ENCODE measurements at places on chromosomes 5 and 9.

DNA sequence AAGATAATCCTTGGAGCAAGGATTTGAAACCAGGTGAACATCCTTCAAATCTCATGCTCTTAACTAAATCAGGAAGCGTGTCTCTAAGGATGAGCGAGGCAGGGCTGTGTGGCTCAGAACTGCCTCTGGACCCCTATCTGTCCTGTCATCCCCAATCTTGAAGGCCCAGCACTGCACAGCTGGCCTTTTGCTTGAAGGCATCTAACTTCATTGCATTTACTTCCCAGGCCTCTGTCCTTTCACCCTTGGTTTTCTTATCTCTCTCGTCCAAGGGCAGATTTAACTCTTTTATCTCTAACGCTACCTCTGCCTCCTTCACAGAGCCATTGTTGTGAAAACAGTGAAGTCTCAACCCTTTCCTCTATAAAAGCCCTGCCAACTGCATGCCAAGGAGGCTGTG is 83.8 kb downstream of the UGCG start:
- DNase-seq = no peak

DNA sequence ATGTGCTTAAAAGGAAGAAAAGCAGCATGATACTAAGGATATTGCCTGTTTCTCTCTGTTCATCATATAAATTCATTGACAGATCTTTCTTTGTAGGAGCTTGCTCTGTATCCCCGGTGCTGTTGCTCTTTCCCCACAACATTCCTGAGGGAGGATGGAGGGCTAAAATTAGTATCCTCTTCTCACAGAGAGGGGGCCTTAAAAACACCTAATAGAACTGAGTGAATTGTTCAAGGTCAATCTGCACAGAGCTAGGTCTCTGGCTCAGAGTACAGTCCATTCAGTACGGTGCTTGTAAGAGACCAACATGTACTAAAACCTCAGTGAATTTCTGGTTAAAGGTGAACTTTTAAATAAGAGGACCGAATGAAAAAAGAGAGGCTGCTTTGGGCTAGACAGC is 88.7 kb downstream of the PALM2AKAP2 start:
- no peak for DNase-seq

DNA sequence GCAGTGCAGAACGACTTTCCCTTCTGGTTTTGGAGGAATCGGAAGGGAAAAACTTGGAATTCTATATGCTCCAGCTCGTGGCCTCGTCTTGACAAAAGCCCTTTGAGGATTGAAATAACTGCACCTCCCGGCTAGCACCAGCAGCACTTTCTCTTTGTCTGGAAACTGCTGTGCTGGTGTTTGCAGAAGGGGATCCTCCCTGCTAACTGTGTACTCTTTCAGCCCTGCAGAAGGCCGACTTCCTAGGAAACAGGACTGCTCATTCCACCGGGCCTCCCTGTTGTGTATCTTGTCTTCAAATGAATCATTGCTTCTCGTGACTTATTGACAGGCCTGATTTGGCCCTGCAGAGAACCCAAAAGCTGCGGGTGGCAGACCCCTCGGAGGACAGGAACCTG is 23.6 kb downstream of the STC2 start:
- DNase-seq = no peak

- no peak for DNase-seq
These were observed 58.9 kb upstream of the MCCC2 start for GRCh38 chr5:71528206-71528605.

- DNase-seq = no peak
These were observed 26.2 kb upstream of the TNIP1 start for GRCh38 chr5:151107084-151107483.

GRCh38 chr5:119483155-119483554 is 30.9 kb downstream of the HSD17B4 start:
- DNase-seq = no peak

- no peak for DNase-seq
These were observed 445.2 kb downstream of the ELAVL2 start for GRCh38 chr9:23380821-23381220.

DNA sequence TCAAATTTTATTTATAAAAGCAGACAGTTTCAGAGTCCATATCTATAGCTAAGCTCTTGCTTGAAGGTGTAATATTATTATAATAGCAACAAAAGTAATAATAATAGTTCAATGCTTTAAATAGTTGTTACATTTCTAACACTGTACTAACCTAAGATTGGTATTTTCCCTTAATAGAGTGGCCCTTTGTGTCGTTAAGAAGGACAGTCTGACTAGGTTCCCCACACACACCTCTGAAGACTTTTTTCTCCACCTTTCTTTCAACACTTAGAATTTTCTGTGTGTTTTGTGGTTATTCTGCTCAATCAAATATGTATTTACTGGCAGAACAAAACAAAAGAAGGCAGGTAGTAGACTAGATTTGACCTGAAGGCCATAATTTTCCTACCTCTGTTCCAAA is 223.2 kb upstream of the ACO1 start:
- no peak for DNase-seq

- no peak for DNase-seq
These were observed 9.5 kb upstream of the UGCG start for GRCh38 chr9:111886983-111887718.

- no peak for DNase-seq
These were observed 313.6 kb downstream of the KCTD16 start for GRCh38 chr5:144484124-144484897.

DNA sequence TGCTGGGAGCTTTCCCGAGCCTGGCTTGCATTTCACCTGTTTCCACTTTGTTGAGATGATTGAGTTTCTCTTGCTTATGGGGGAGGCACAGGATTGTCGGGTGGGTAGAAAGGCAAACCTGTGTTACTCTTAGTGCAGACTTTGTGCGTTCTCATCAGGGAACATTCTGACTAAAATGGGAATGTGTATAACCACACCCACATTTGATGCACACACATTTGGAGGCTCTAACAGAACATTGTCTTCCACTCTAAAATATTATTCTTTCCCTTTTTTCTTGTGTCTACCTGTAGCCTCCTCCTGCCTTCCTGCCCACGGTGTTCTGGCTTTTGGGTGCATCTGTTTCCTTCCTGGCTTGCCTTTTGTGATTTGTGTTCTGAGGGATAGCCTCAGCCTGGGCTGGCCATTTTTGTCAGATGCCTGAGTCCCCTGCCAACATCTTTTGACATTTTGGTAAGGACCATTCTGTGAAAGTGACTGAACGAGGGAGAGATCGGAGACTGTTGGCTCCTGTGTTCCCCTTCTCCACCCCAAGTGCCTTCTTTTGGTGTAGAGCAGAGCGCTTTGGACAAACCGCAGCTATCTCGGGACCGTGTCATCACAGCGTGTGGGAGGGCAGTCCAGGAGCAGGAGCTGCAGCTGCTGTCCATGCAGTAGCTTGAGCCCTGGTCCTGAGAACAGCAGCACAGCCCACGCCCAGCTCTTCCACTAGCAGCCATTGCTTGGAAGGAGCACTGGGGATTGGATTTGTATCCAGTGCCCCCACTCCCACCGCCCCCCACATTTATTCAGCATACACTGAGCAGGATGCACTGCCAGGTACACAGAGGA is 101.4 kb downstream of the ARHGAP26 start:
- no peak for DNase-seq

- no peak for DNase-seq
These were observed 161.5 kb downstream of the DEPDC1B start for GRCh38 chr5:60538426-60538825.

DNA sequence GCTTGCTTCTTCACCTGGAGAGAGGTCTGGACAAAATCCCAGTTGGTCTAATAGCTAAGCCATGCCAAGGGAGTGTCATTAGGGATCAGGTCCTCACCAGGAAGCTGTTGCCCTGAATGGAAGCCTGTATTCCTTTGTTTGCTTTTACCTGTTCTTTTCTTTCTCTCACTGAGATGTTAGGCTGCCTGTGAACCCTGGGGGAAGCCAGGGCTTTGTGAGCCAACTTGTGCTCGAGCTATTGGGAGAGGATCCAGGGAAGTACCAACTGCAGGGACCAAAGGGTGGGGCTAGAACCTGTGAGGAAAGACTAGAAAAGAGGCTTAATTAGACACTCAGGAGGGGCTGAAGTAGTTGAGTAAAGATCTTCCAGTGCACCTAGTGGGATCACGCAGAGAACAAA is 451.2 kb upstream of the TLE4 start:
- DNase-seq = no peak

DNA sequence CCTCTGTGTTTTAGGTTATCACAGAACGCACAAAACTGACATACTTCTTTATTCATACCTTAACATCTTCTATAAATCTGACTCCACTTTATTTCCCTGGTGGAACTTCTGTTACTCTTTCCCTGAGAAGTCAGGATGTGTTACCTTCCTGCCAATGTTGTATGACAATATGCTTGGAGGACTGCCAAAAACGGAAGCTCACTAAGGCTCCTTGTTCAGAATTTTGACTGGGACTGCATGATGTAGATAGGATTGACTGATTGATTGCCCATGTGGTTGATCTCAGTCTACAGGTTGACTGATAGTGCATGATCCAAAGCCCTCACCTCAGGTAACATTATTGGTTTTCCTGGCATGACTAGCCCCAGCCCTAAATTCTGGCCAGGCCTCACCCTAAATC is 319.4 kb downstream of the TLR4 start:
- no peak for DNase-seq

- DNase-seq = no peak
These were observed 12.7 kb downstream of the RECK start for GRCh38 chr9:36049408-36049807.

DNA sequence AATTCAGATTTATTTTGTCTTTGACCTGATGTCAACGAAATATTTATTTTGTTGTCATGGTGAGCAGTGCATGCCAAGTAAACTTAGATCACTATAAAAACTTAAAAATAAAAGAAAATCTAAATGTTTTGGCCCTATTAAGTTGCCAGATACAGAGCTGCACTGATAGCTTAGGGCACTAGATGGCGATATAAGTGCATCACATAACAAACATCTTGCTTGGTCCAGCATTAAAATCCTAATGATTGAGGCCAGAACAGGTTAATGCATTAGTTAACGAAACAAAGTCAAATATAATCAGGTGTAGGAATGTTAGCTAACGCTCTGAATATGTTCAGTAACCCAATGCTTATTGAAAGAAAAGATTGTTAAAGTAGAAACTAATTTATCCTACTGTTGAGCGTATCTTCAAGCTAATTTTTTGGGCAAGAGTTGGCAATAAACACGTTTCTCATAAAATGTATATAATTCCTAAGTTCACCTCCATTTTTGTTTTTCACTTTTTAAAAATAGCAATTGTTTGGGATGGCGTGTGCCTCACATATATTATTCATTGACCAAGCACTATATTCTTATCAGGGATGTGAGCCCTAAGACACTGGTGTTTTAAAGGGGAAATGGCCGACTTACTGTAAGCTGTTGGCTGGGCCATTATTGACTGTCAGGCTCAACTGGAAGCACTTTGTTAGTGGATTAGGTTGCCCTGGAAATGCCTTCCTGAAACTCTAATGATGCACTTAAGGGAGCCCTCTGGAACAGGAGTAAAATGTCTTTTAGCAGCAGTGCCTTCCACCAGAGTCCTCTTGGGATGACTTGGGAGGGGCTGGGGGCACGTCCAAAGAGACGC is 33.3 kb downstream of the KCTD16 start:
- peak; percentile 32 for DNase-seq

GRCh38 chr5:131441184-131441583 is 177.3 kb downstream of the CDC42SE2 start:
- DNase-seq = no peak

DNA sequence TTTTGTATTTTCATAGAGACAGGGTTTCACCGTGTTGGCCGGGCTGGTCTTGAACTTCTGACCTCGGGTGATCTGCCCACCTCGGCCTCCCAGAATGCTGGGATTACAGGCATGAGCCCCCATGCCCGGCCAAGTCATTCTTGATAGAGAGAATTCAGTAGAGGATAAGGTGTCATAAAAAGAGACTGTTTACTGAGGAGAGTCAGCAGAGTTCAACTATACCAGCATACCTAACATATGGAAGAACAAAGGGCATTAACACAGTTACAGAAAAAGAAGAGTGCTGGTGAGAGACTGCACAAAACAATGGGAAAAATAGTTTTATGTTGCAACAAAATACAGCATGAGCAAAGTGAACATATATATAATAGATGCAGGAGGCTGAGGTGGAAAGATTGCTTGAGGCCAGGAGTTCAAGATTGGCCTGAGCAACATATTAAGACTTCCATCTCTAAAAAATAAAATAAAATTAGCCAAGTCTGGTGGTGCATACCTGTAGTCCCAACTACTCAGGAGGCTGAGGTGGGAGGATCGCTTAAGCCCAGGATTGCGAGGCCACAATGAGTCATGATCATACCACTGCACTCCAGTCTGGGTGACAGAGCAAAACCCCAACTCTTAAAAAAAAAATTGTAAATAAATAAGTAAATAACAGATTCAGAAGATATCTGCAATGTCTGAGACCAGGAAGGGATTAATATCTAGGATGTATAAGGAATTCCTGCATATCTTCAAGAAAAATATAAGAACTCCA is 19.5 kb downstream of the B4GALT1 start:
- DNase-seq = no peak

DNA sequence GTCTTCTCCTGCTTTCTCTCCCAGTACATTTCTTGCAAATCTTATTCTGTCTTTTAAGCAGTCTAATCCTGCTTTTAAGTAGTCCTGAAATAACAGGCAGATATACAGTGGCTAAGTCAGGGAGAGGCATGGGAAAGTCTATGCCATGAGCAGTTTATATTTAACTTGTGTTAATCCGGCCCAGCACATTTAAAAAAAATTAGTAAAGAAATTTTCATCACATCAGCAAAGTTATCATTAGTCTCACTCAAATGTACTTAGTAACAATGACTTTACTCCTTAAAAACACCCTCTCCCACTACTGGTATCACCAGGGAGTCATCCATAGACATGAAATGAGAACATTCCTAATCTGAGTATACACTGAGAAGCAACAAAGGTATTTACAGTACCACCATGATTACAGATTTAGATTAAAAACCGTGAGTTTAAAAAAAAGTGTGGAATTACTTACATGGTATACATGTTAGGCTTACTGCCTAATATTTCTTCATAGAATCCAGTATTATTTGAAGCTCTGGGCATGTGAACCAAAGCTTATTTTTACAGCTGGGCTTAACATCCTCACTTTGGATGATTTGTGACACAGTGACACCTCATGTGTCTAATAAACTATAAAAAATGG is 75.9 kb upstream of the DAB2 start:
- DNase-seq = no peak

- DNase-seq = no peak
These were observed 24.3 kb downstream of the GCNT4 start for GRCh38 chr5:75028090-75028489.

DNA sequence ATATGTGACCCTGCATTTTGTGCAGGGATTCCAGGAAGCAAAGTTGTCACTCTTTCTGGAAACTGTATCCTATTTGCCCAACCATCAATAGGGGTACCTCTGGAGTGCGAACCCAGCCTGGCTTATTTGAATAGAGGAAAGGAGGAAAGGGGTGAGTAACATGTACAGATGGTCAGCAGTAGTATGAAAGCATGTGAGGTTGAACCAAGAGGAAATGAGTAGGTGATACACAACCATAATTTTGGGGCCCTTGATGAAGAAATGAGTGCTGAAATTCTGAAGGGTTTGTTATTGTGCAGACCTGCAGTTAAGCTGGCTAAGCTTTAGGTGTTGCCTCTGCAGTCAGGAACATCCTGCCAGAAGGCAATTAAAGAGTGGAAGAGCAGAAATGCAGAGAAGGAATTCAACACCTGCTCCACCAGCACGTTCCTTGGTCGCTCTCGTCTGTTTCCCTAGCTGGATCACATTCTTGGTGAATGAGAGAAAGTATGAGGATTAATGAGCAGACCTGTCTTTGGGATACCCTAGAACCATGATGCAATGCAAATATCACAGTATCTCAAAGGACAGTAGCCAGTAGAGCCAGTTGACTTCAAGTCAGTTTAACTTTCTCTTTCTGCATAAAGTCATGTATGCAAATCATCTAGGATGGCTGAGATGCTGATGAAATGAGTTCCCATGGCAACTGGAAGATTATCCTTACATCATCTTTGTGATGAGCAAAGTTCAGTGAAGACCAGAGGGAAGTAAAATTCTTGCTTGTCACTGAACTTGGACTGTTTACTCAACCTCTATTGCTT is 13.2 kb upstream of the IL12B start:
- DNase-seq = no peak
